Transverse colon (tissue), 4 donors: ENCODE measurements at places on chromosomes 2 and 18. TPM values are rescaled to one million over a fixed set of nuclear protein-coding genes. Genes with fewer than 3 reads are reported as not detected.

Gene SERPINB13
- total RNA-seq, result not detected

DNA sequence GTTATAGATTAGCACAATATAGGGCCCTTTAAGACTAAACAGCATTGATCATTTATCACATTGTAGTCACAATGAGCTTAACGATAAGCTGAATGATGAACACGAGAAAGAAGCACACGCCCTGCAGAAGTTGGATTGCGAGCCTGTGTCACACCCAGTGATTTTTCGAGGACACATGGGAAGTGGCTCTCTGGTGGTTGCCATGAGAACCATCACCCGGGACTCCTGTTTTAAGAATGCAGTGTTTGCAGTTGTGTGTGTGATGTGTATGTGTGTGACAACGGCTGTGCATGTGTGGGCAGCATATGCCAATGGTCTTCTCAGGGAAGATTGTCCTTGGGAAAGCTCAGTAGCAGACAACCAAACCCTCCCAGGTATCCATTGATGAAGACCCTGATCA, 69.2 kb downstream of the PDCL3 start:
- DNase-seq, result no peak

Gene HOXD1
- 4.1 TPM for total RNA-seq

Gene SDC1
- total RNA-seq, result 192 TPM
